CD4-positive, alpha-beta T cell (primary cell): ENCODE measurements at places on chromosomes 2 and 18.

GRCh38 chr18:72119082-72119481, 425.1 kb downstream of the CBLN2 start:
- H3K4me3 ChIP-seq: no peak overlapping the region
- no peaks in the 10 kb centered on the region for H3K4me1 ChIP-seq
- no peak for DNase-seq

DNA sequence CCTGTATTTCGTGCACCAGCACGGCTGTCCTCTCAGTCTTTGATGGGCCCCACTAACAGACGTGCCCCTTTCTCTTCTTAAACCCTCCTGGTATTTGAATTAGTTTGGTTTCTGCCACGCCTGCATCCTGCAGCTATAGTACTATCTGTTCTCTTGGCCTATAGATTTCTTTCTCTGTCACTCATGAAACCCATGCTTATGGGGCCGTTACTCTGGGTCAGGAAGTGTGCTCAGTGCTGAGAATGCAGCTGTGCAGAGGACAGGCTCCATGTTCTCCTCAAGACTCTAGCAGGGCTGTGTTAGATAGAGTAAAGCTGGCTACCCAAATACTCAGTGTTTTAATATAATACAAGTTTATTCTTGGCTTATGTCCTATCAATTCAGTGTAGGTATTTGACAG, 180.0 kb downstream of the INSIG2 start:
- H3K27ac ChIP-seq: no peak overlapping the region
- H3K36me3 ChIP-seq: no peaks in the 10 kb centered on the region
- H3K4me3 ChIP-seq: no peak overlapping the region
- DNase-seq: no peak
- no peaks in the 10 kb centered on the region for H3K4me1 ChIP-seq

DNA sequence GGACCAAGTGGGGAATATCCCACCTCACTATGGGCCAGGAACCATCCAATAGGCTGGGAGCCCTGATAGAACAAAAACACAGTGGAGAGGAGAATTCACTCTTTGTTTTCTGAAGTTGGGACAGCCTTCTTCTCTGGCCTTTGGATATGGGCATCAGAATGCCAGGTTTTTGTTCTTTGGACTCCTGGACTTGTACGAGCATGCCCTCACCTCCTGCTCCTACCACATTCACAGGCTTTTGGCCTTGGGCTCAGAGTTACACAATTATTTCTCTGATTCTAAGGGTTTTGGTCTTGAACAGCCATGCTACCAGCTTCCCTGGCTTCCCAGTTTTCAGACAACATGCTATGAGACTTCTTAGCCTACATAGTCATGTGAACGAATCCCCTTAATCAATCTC, 732.9 kb upstream of the VRK2 start:
- no peaks in the 10 kb centered on the region for H3K36me3 ChIP-seq
- no peak for DNase-seq
- no peaks in the 10 kb centered on the region for H3K27me3 ChIP-seq
- H3K27ac ChIP-seq: no peak overlapping the region

DNA sequence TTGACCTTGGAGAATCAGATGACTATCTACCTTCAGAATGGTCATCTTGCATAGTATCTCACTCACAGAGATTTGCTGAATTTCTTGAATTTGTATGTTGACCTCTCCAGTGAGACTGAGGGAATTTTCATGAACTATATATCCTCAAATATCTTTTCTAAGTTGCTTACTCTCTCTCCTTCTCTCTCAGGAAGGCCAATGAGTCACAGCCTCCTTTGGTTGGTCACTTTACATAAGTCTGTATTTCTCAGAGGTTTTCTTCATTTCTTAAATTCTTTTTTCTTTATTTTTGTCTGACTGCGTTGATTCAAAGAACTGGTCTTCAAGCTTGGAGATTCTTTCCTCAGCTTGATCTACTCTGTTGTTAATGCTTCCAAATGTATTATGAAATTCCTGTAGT, 51.7 kb downstream of the VIT start:
- H3K4me1 ChIP-seq: no peaks in the 10 kb centered on the region
- no peak for DNase-seq
- H3K27ac ChIP-seq: no peak overlapping the region
- H3K27me3 ChIP-seq: peaks cover 8% of the 10 kb centered on the region
- no peaks in the 10 kb centered on the region for H3K36me3 ChIP-seq

- H3K27me3 ChIP-seq: no peaks in the 10 kb centered on the region
- H3K4me3 ChIP-seq: no peak overlapping the region
- no peaks in the 10 kb centered on the region for H3K4me1 ChIP-seq
- DNase-seq: no peak
- no peaks in the 10 kb centered on the region for H3K36me3 ChIP-seq
These were observed 25.5 kb downstream of the IGFBP2 start for GRCh38 chr2:216658757-216659156.

GRCh38 chr2:239440511-239440959, 39.7 kb upstream of the HDAC4 start:
- H3K4me1 ChIP-seq: peaks cover 16% of the 10 kb centered on the region
- H3K36me3 ChIP-seq: no peaks in the 10 kb centered on the region
